NCI-H2029 treated with DMSO at 0.1 percent for 48 hours (cell line): ENCODE measurements at places on chromosomes 1 and 21.

DNA sequence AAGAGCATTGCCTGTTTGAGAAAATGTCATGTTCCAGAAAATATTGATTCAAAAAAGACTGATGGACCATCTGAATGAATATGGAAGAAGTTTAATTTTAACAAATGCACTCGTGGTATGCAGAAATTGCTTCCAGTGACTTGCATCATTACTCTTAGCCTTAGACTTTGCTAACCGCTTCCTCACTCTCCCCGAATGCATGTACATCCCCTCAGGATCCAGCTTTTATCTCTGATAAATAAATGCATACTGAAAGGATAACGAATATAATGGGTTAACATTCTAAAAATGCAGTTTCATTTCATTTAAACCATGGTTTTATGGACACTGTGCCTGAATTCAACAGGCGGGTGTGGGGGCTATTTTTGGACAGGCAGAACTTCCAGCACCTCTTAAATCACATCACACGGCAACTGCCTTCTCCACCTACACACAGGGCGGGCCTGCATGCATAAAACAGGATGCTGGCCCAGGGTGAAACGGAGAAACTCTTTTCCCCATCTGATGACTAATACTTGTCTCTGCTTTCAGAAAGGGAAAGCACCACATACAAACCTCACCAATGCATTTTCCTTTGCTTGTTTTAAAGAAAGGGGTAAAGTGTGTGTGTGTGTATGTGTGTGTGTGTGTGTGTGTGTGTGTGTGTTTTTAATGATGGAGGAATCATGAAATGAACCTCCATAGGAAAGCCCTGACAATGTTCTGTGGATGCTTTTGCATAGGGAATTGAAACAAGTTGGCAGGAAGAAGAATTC is 48.7 kb downstream of the SPAG17 start:
- DNase-seq = no peak

DNA sequence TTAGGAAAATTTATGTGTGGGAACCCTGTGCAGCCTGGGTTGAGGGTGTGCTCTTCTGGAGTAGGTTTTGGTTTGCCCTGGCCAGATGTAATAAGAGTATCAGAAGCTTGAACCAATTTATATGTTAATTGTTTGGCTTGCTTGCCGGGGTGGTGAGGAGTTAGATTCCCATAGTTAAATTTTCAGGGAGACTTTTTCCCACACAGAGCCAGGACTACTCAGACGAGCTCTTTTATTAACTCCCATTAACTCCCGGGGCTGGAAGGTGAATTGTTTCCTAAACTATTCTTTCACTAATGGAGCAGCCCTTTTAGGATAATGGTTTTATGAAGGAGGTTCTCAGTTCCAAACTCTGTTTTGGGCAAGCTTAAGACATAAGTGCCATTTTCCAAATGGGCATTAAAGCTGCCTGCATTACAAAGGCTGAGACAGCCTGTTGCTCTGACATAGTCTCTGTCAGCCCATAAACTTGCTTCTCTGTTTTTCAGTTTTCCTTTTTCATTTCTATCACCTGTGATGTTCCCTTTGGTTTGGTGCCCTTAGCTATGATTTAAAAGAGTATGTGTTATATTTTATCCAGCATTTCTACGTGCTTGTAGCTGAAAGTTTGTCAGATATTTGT is 18.0 kb upstream of the RAB3GAP2 start:
- DNase-seq = no peak

GRCh38 chr1:53619367-53620060 is 119.5 kb downstream of the GLIS1 start:
- DNase-seq = no peak

DNA sequence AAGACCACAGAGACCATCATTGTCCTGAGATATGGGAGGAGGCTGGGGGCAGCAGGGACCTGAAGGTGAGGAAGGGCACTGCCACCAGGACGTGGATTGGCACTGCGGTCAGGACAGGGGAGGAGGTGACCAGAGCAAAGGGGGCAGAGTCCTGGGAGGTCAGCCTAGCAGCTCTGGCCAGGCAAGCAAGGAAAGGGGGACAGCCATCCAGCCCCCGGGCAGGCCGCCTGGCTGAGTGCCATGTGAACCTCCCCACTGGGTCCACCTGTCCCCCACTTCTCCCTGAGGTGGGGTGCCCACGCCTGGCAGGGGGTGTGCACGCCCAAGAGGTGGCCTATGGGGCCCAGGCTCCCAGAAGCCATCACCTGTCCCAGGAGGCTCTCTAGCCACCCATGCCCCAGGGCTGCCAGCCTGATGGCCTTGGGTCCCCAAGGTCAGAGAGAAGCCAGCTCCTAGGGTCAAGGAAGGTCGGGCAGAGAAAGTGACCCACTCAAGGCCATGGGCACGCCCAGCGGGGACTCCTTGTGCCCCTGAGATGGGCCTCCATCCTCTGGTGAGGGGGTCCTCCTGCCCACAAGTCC is 17.6 kb upstream of the PTTG1IP start:
- DNase-seq = no peak

- no peak for DNase-seq
Observed at GRCh38 chr1:31624309-31624708, 6.8 kb downstream of the HCRTR1 start.

- no peak for DNase-seq
Observed at GRCh38 chr1:177286396-177286795, 115.6 kb downstream of the BRINP2 start.

DNA sequence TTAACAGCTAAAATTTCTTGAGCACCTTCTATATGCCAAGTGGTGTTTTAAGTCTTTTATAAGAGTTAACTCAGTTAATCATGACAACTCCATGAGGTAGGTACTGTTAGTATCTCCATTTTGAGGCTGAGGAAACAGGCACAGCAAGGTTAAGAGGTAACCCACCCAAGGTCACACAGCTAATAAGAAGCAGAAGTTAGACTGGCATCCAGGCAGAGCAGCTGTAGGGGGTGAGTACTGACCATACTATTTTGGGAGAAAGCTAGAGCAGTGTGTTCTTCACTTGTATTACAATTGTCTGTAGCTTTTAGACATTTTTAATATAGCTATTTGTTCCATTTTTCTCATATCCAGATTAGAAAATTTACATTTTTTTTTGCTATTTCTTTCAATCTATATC is 4.8 kb downstream of the ATP6V1G3 start:
- no peak for DNase-seq

- DNase-seq = no peak
Observed at GRCh38 chr1:46755121-46755520, 36.2 kb upstream of the EFCAB14 start.

GRCh38 chr1:112308716-112309115 is 87.3 kb upstream of the CTTNBP2NL start:
- DNase-seq = no peak

DNA sequence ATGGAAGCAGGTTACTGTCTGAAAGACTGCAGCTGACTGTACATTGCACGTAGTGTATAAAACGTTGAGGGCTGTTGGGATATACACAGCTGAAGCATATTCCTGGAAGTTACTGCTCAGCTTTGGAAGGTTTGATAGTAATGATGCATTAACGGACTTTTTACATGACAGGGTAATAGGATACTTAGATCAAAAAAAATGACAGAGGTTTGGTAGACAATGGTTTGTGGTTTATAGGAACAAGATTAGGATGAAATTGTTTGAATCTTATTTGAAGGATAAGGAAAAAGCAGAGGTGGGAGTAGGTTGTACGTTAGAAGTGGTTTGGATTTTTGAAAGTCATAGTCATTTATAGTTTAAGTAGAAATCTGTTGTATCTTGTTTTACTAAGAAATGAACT is 33.0 kb downstream of the ADGRL2 start:
- no peak for DNase-seq

DNA sequence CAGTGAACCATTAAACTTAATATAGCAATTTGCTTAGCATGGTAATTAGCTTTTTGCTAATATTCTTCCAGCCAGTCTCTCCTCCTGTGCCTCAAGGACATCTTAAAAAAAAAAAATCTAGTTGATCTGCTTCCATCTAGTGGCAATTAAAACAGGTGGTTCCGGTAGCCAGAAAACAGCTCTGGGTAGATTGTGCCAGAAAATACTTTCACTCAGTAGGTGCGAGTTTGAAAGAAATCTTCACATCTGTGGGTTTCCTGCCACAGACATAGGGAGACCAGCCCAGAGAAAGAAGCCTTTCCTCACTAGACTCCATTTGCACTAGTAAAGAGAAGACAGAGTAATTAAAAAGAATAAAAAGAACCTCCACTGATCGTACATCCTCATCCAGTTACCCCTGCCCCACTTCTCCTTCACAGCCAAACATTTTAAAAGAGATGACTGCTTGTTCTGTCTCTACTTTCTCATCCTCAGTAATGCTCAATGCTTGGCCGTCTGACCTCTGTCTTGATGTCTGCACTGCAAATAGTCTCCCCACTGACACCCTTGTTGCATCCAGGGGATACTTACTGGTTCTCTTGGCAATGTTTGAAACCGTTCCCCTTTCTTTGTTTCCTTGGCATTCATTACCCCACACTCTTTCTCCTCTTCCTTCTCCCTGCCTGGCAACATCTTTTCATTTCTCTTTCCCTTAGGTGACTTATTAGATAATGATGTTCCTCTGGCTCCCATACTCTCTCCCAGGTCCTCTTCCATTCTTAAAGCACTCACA is 16.9 kb downstream of the SELL start:
- DNase-seq = no peak

DNA sequence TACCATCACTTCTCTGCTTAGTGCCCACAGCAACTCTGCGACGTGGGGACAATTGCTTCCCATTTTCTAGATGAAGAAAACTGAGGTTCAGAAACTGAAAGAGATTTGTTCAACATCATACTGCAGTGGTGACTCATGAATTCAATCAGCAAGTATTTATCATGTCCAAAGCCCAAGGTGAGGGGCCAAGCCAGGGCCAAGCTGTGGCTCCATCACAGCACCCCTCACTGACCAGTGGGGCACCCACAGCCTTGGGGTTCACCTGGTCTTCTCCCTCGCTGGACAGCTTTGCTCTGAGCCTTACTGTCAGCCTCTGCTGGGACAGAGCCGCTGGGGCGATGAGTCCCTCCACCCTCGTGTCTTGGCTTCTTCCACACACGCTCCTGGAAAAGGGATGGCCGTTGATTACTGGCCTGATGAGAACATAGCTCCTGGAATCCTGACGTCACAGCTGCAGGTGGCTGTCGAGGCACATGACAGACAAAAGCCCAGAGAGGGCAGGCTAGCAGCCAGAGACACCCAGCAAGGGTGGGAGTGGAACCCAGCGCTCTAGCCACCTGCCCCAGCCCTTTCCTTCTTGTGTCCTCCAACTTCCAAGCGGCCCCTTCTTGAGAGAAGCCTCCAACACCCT is 6.2 kb downstream of the EDN2 start:
- DNase-seq = no peak

- DNase-seq = peak; percentile 83
Observed at GRCh38 chr1:113452921-113453770, 62.8 kb downstream of the MAGI3 start.

GRCh38 chr21:17406202-17406601 is 106.6 kb upstream of the CXADR start:
- DNase-seq = no peak

DNA sequence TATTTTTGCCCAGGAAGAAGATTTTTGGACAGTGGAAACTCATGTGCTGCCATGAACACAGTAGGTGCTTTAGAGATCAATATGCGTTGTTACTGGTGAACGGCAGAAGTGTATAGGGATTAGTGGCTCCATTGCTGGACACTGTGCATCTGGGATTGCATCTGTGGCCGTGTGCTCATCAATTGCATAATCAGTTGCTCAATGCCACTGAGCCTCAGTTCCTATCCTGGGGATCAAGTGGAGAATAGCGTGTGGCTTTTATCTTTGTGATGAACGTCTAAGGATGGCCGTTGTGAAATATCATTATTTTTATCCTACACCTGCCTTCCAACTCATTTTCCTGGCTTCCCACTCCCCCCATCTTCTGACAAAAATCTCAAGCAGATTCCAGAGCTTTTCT is 5.4 kb downstream of the TNN start:
- no peak for DNase-seq

- no peak for DNase-seq
Observed at GRCh38 chr1:164771041-164771618, 212.1 kb downstream of the PBX1 start.

DNA sequence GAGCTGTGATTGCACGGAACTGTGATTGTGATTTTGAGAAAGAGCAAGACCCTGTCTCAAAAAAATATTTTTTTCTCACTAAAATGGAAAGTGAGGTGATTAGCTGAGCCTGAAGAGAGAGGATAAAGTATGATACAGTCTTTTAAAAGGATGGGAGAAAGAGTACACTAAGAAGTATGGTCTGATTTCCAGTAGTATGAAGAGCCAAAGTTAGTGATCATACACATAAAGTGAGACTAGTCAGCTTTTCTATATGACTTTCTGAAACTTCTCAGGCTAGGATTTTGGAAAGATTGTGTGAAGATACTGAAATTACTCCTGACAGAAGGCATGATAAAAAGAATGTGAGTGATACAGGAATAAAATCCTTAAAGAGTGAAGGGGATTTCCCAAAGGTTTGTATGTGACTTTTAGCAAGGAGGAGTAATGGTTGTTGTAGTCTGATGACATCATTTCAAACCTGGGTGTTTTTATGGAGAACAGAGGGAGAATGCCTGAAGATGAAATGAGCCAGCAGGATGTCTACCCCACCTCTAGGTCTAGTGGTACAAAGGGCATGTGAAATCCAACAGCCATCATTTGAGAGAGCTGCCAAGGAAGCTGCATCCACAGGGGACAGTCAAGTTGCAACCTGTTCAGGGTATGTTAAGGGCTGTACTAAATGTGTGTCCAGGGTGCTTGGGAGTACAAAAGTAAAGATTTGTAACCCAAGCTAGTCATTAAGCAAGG is 157.7 kb downstream of the PIK3R3 start:
- DNase-seq = no peak

DNA sequence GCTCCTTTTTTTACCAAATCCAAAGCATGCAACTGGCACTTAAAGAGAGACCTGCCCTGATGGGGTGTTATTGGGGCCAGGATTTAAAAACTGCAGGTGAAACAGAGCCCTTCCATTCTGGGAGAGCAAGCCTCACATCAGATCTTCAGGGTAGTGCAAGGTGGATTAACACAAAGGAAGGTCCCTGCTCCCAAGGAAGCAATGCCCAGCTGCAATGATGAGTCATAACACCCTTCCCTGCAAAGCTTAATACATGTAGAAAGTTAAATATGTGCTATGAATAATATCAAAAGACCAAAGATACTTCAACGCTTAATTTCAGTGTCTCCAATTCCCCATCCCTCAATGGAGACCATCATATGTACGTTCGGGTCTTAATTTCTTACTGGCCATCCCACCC is 508.0 kb downstream of the OMA1 start:
- no peak for DNase-seq

DNA sequence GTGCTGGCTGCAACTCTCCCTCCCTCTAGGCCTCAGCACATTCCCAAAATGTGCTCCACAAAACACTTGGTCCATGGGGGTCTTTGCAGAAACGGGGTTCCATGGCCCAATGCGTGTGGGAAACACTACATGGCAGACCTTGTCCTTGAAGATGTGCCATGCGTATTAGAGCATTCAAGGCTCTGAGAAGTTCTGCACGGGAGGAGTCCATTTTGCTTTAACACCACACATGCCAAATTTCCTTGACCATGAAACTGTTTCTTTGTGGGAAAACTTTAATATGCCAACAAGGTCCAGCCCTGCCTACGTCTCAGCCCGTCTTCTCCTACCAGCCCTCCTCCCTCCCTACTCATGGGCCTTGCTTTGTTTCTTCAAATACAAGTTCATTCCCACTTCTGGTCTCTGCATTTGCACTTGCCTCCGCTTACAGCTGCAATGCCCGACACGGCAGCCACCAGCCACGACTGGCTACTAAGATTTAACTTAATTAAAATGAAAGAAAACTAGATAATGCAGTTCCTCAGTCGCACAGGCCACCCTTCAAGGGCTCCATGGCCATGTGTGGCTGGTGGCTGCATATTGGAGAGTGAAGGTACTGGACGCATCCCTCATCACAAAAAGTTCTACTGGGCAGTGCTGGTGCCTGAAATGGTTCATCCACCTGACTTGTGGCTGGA is 19.2 kb upstream of the TAS1R2 start:
- DNase-seq = no peak

- DNase-seq = peak; percentile 80
Observed at GRCh38 chr1:56803561-56804156, 15.5 kb downstream of the FYB2 start.
